ENCODE measurements at places on chromosomes 11 and 22.
A peak's percentile ranks its signal among the peaks of the same experiment; 100 is the strongest.

- no peak for DNase-seq
Measured at GRCh38 chr11:117679461-117679860, 117.6 kb downstream of the DSCAML1 start.

GRCh38 chr22:39688186-39688785, 117.7 kb downstream of the CACNA1I start:
- no peak for DNase-seq

DNA sequence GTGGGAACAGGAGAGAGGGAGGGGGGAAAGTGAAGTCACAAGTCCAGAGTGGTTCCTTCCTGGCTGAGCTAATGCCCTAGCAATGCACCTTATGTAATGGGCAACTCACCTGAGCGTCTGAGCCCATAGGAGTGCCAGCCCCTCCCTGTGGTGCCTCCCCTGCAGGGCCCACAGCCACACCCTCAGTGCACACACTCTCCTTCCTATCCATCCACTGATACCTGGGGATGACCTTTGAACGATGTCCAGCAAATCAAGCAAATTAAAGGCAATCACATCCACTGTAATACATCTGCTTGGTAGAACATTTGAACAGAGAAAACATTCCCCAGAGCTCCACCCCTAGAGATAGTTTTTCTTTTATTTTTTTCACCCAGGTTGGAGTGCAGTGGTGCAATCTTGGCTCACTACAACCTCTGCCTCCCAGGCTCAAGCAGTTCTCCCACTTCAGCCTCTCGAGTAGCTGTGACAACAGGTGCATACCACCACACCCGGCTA, 19.6 kb upstream of the MICAL2 start:
- DNase-seq = no peak

GRCh38 chr11:19642185-19643158, 70.2 kb upstream of the NAV2 start:
- DNase-seq = no peak

DNA sequence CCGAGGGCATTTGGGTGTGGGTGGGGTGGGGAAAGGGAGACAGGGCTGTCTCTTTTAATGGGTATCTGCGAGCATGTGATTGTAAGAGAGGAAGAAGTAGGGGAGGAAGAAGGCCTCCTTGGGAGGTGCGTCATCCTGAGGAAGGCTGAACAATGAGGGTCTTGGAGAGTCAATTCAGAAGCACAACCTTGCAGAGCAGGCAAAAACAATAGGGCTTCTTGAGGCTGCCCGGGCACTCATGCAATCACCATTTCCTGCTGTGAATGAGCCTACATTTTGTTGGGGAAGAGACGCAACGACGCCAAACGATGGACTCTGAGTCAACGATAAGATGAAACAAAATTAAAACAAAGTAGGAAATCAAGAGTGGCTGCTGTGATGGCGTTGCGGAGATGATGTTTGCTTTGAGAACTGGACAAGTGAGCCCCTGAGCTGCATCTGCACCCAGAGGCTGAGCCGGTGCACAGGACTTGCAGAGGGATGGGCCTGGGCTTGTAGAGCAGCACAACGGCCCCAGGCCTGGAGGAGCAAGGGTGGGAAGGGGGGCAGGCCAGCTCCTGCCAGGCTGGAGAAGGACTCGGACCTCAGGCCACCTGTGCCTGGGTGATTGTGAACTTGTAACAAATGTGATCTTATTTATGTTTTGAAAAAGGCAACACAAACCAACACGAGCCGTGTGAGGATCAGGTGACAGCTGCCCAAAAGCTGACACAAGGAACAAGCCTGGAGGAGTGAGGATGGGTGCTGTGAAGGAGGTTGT, 92.3 kb upstream of the B3GAT1 start:
- no peak for DNase-seq

- DNase-seq = no peak
Measured at GRCh38 chr22:45271667-45272201, 13.0 kb upstream of the UPK3A start.

GRCh38 chr22:17641269-17641668, 2.7 kb downstream of the BCL2L13 start:
- DNase-seq = no peak

- DNase-seq = peak; percentile 52
Measured at GRCh38 chr22:50271519-50271970, 1.4 kb upstream of the MAPK11 start.

- no peak for DNase-seq
Measured at GRCh38 chr11:87213444-87213843, 175.7 kb downstream of the TMEM135 start.

DNA sequence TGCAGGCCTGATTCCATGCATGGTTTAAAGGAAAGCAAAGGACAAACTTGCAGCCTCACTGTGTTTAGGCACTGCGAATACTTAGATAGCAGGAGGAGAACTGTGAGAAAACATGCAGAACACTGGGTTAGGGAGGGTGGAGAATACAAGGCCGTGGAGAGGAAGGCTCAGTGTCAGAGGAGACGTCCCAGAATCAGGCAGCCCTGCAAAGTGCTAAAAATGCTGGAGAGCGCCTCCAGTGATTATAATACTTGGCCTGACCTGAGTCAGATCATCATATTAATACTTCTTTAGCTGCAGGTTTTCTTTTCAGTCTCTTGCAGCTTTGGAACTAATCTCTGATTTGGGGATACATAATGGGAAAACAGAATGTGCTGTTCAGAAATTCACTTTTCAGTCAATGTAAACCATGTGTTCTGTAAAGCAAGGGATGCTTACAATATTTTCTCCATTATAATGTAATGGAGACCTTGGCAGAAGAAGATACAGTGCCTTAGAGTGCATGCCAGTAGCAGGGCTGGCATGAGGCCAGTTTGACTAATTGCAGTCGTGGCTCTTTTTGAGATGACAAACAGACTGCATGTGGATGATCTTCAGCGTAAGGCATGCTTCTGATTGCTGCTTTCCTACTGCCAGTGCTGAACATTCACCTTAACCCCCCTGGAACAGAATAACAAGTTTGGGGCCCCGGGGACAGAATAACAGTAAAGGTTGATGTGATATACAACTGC, 16.8 kb downstream of the EXT2 start:
- no peak for DNase-seq

GRCh38 chr11:57303990-57304579, 20.7 kb downstream of the TNKS1BP1 start:
- DNase-seq = no peak

- DNase-seq = no peak
Measured at GRCh38 chr11:36016263-36016662, 72.4 kb downstream of the LDLRAD3 start.

- DNase-seq = no peak
Measured at GRCh38 chr11:60951904-60952741, at the start of gene SLC15A3. TSS of gene SLC15A3 (minus strand) at chr11:60952176. CDS start at chr11:60951551, 625 bp downstream.

- DNase-seq = no peak
Measured at GRCh38 chr22:25976356-25976755, 192.9 kb upstream of the SEZ6L start.
